ENCODE measurements at places on chromosomes 4 and X.

DNA sequence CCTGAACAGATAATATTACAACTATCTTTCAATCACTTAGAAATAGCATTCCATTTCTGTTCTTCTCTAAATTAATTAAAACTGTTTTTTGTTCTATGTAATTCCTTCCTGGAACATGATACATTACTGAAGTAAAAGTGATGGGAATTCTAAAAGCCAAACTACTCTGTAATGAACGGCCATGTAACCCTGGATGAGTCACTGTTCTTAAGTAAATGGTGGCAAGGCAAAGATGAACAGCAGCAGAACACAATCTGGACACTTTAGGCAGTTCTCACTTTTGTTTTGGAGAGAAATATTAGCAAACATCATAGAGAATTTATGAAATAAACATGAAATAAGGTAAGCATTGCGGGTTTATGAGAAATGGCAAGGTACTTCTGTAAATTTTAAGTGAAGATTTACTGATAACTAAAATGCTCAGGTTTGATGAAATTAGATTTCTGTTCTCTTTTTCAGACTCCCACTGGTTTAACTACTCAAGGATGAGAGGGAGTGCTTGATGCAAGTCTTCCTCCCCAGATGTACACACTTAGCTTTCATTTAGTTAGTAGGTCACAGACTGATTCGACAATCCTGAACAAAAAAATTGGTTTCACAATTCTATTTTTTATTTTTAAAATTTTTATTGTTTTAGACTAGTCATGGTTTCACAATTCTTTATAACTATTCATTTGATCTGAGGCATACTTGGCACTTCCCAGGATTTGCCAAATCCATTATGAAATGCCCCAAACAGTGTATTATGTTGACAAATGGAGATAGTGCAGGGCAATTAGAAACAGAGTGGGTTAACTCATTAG, 964 bp upstream of the GPR82 start:
- no peak for DNase-seq

- DNase-seq = no peak
Observed at GRCh38 chr4:175789647-175790046, 22.4 kb downstream of the GPM6A start.

GRCh38 chrX:44708470-44708869, 135.4 kb upstream of the DUSP21 start:
- DNase-seq = no peak

DNA sequence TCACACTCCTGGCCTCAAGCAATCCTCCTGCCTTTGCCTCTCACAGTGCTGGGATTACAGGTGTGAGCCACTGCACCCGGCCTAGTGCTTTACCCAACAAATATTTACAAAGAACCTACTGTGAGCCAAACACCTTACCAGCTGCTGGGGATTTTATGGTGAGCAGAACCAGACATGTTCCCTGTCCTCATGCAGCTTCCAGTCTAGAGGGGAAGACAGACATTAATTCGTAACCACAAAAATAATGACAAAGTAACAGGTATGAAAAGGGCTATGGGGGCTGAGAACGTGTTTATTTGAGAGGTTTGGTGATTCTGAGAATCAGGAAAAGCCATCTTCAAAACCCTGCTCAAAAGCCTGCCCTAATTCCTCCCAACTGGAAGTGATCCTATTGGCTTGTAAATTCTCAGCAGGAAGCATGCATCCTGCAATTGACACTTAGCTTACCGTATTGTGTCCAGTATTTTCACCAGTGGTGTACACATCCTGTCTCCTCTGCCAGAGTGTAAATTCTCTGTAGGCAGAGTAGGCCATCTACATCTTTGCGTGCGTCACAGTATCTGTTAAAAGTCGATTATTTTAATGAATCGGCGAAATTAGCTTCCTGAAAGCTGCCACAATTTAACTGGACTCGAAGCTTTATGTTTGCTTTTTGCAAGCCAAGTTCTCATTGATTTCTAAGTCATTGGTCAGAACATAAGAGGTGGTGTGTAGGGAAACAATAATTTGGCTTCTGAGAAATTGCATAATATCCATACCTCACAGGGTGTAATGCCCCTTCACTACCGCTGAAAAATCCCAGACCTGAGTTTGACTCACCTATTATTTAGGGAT, 67.0 kb downstream of the TMEM156 start:
- DNase-seq = no peak

- no peak for DNase-seq
Observed at GRCh38 chr4:94332983-94333590, 9.5 kb downstream of the HPGDS start.

DNA sequence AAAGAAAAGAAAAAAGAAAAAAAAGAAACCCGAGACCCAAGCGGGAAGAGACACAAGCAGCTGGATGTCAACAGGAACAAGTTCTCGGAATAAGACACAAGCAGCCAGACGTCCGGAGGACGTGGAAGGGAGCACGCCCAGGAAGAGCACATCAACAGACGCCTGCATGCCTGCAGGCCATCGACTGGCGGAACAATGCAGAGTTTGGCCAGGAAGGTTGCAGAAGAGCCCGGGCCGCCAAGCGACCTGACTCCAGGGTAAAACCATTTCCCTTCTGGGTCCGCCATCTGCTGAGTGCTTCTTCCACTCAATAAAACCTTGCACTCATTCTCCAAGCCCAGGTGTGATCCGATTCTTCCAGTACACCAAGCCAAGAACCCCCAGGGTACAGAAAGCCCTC, 95.6 kb upstream of the PRR32 start:
- no peak for DNase-seq

- no peak for DNase-seq
Observed at GRCh38 chrX:151424505-151424904, 27.5 kb downstream of the VMA21 start.

GRCh38 chrX:131830400-131831184, 192.5 kb upstream of the STK26 start:
- no peak for DNase-seq

DNA sequence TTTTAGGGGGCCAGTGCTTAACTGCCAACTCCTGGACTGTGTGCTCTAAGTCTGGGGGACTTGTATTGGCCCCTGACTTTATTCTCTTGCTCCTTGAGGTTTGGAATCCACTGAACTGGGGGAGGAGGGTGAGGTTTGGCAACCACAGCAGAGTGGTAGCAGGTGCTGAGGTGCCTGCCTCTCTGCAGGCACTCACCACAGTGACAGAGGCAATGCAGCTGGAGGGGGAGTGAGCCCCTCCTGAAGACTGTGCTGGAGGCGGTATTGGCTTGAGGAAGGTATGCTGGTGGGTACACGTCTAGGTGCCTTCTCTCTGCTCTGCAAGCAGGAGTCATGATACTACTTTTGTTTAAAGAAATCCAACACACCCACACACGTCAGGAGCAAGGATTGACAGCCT, 24.6 kb downstream of the CFAP299 start:
- no peak for DNase-seq

- no peak for DNase-seq
Observed at GRCh38 chrX:30215357-30215843, at the start of gene MAGEB2. TSS of gene MAGEB2 (plus strand) at chrX:30215563. CDS start at chrX:30218581, 3,018 bp downstream.

DNA sequence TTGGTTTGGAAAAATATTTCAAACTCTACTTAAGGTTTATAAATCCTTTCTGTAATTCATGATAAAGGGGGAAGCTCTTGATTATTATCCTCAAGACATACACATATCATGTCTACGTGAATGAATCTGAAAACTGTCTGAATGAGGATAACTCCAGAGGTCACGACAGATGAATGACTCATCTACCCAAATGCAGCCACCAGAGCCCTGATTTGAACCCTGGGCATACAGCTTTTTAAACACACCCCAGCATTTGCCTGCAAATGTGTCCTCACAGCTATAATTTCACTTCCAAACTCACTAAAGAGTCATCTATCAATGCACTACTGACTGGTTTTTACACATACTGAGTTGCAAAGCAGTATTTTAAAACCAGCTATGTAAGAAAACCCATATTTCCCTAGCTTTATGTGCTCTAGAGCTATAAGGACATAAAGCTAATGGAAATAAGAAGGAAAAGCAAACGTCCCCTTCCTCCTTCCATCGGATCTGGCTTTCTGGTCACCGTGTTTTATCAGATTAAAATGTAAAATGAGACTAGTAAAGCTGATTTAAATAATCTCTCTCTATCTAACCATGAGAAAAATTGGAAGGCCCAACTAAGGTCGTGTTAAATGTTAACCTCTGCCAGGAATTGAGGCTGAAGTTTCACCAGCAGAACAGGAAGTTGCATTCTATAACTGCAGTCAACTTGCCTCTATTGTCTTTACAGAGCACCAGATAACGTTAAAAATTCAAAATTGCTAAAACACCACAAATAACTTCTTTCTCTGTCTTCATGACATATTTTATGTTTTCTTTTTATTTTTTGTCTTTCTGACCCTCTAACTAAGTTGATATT, 63.1 kb upstream of the SPP1 start:
- no peak for DNase-seq

GRCh38 chrX:19245711-19246269, 97.9 kb upstream of the PDHA1 start:
- DNase-seq = no peak

GRCh38 chrX:36963852-36964251, 44.3 kb upstream of the FAM47C start:
- DNase-seq = no peak

- peak; percentile 45 for DNase-seq
Observed at GRCh38 chrX:69285881-69286564, 120.8 kb upstream of the PJA1 start.

- DNase-seq = no peak
Observed at GRCh38 chr4:174225349-174226049, 58.0 kb downstream of the FBXO8 start.

- no peak for DNase-seq
Observed at GRCh38 chr4:68366600-68366999, 16.7 kb upstream of the YTHDC1 start.

GRCh38 chrX:7514871-7515599, 327.9 kb upstream of the VCX start:
- DNase-seq = no peak

- no peak for DNase-seq
Observed at GRCh38 chr4:15040916-15041463, 38.7 kb downstream of the CPEB2 start.

DNA sequence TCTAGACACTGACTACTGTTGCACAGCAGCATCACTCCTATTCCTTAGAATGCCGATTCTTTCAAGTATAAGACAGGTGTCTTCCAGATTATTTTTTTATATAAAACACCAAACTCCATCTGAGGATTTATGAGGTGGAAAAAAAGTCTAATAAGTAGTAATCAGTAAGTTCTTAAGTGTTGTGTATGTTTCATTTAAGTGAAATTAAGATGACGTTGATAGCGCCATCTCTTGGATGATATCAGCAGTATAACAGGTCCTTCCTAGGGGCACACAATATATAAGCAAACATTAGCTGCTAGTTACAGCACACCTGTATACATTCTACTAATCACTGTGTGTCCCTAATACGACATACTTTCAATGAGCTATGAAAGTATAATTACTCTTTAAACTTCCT, 99.6 kb upstream of the STS start:
- DNase-seq = no peak
